ENCODE measurements at places on chromosomes 4 and X. TPM values are rescaled to one million over a fixed set of nuclear protein-coding genes. Genes with fewer than 3 reads are reported as not detected.

The PRMT9 gene
- total RNA-seq = 2.9 TPM

The NXF2B gene
- not detected for total RNA-seq

The OTC gene
- total RNA-seq = not detected

The CPE gene
- 1.4 TPM for total RNA-seq

The GRPEL1 gene
- 64.3 TPM for total RNA-seq

The CFI gene
- total RNA-seq = 0.37 TPM

The CITED1 gene
- 1.6 TPM for total RNA-seq

The ENAM gene
- not detected for total RNA-seq

The IL15 gene
- total RNA-seq = 15.4 TPM

The HTRA3 gene
- total RNA-seq = 20.4 TPM

The ARHGAP36 gene
- not detected for total RNA-seq

The DMP1 gene
- total RNA-seq = not detected

The ADH1A gene
- total RNA-seq = not detected

The PPP4R3C gene
- not detected for total RNA-seq

The PLS3 gene
- 248 TPM for total RNA-seq

The TCEANC gene
- 0.66 TPM for total RNA-seq

The GYPE gene
- not detected for total RNA-seq

The FANCB gene
- total RNA-seq = 3.6 TPM

The CFAP99 gene
- total RNA-seq = 0.18 TPM

The ETNPPL gene
- 0.05 TPM for total RNA-seq

The CXCL5 gene
- total RNA-seq = 28.1 TPM

The RAI2 gene
- total RNA-seq = 0.14 TPM

The RADX gene
- 0.06 TPM for total RNA-seq

The FRG2 gene
- not detected for total RNA-seq

The FAM9B gene
- not detected for total RNA-seq

The MUC7 gene
- not detected for total RNA-seq

The ACE2 gene
- total RNA-seq = 0.06 TPM

The FAM114A1 gene
- total RNA-seq = 30.8 TPM

The FGB gene
- total RNA-seq = 24.5 TPM

The MAGEB17 gene
- not detected for total RNA-seq

The FRMPD3 gene
- total RNA-seq = 0.14 TPM

The FAT4 gene
- total RNA-seq = 1.8 TPM

The GCNA gene
- total RNA-seq = 1.9 TPM

The ZIC3 gene
- total RNA-seq = not detected

The TMPRSS11A gene
- not detected for total RNA-seq

The EFHC2 gene
- total RNA-seq = 0.38 TPM

The NPNT gene
- 0.44 TPM for total RNA-seq

The SNCA gene
- total RNA-seq = 0.25 TPM

The VCX3A gene
- not detected for total RNA-seq

The C4orf36 gene
- 1.2 TPM for total RNA-seq

The PAGE1 gene
- 0.29 TPM for total RNA-seq

The CT45A10 gene
- 0.31 TPM for total RNA-seq

The PRRG1 gene
- total RNA-seq = 5.6 TPM

The SLC9B1 gene
- total RNA-seq = not detected

The SPATA4 gene
- 0.17 TPM for total RNA-seq

Data from A549 treated with Hydrocortisone at 1 μM for 4 hours (cell line).